ENCODE measurements at places on chromosomes 4 and X. TPM values are rescaled to one million over a fixed set of nuclear protein-coding genes. Genes with fewer than 3 reads are reported as not detected.

- H3K36me3 ChIP-seq = no peaks in the 10 kb centered on the region
- no peak for DNase-seq
- no peaks in the 10 kb centered on the region for H3K4me1 ChIP-seq
- no peak overlapping the region for H3K4me3 ChIP-seq
- H3K27ac ChIP-seq = no peak overlapping the region
Measured at GRCh38 chrX:127571834-127572233, 480.4 kb downstream of the ACTRT1 start.

GRCh38 chr4:7734651-7735260 is 204.9 kb downstream of the AFAP1 start:
- H3K27ac ChIP-seq = no peak overlapping the region
- peaks cover 2% of the 10 kb centered on the region for H3K36me3 ChIP-seq
- H3K4me1 ChIP-seq = no peaks in the 10 kb centered on the region
- H3K27me3 ChIP-seq = peaks cover 34% of the 10 kb centered on the region
- H3K4me3 ChIP-seq = no peak overlapping the region

GRCh38 chr4:68272380-68272779 is 26.9 kb upstream of the TMPRSS11B start:
- H3K36me3 ChIP-seq = no peaks in the 10 kb centered on the region
- DNase-seq = no peak
- peak overlapping the region; percentile 88 for H3K4me3 ChIP-seq
- H3K27ac ChIP-seq = peak overlapping the region; percentile 70
- no peaks in the 10 kb centered on the region for H3K27me3 ChIP-seq

GRCh38 chrX:107750861-107751445 is 24.6 kb downstream of the TSC22D3 start:
- H3K4me3 ChIP-seq = no peak overlapping the region
- no peaks in the 10 kb centered on the region for H3K36me3 ChIP-seq
- H3K27me3 ChIP-seq = no peaks in the 10 kb centered on the region
- peaks cover 39% of the 10 kb centered on the region for H3K4me1 ChIP-seq
- H3K27ac ChIP-seq = peak overlapping the region; percentile 38
- DNase-seq = no peak

- no peaks in the 10 kb centered on the region for H3K27me3 ChIP-seq
- H3K4me3 ChIP-seq = no peak overlapping the region
- H3K4me1 ChIP-seq = no peaks in the 10 kb centered on the region
Measured at GRCh38 chr4:16284050-16284449, 57.8 kb upstream of the TAPT1 start.

- peaks cover 18% of the 10 kb centered on the region for H3K4me1 ChIP-seq
- H3K27ac ChIP-seq = no peak overlapping the region
- H3K36me3 ChIP-seq = no peaks in the 10 kb centered on the region
- H3K4me3 ChIP-seq = no peak overlapping the region
- H3K27me3 ChIP-seq = no peaks in the 10 kb centered on the region
Measured at GRCh38 chr4:182764642-182765041, 152.5 kb downstream of the DCTD start.

Gene KIT
- 3.1 TPM for total RNA-seq

Gene KLB
- total RNA-seq = not detected

Data from chondrocyte (in vitro differentiated cells).